ENCODE measurements at places on chromosomes 6 and 20. TPM values are rescaled to one million over a fixed set of nuclear protein-coding genes. Genes with fewer than 3 reads are reported as not detected.

OARD1 gene
- polyA plus RNA-seq = 62.2 TPM

ADGB gene
- 0.95 TPM for polyA plus RNA-seq

CGA gene
- not detected for polyA plus RNA-seq

MAK gene
- 2.4 TPM for polyA plus RNA-seq

C20orf202 gene
- 0.41 TPM for polyA plus RNA-seq

DNA sequence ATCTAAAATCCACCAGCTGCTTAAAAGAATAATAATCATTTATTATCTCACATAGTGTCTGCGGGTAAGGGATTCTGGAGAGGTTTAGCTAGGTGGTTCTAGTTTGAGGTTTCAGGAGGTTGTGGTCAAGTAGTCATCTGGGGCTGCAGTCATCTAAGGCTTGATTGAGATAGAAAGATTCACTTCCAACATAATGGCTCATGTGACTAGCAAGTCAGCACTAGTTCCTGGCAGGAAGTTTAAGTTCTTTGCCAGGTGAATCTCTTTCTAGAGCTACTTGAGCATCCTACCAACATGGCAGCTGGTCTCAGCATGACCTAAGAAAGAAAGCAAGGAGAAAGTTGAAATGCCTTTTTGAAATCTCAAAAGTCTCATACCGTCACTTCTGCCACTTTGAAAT is 128.8 kb downstream of the EDN1 start:
- no peak for DNase-seq

GRCh38 chr6:153167061-153167891 is 36.2 kb upstream of the RGS17 start:
- no peak for DNase-seq

- DNase-seq = peak; percentile 87
These were observed at the start of gene ENPP5 for GRCh38 chr6:46170357-46171289. Gene ENPP5, minus strand, starts transcription at chr6:46170980. Its CDS starts 2,718 bp downstream, at chr6:46168262.

DNA sequence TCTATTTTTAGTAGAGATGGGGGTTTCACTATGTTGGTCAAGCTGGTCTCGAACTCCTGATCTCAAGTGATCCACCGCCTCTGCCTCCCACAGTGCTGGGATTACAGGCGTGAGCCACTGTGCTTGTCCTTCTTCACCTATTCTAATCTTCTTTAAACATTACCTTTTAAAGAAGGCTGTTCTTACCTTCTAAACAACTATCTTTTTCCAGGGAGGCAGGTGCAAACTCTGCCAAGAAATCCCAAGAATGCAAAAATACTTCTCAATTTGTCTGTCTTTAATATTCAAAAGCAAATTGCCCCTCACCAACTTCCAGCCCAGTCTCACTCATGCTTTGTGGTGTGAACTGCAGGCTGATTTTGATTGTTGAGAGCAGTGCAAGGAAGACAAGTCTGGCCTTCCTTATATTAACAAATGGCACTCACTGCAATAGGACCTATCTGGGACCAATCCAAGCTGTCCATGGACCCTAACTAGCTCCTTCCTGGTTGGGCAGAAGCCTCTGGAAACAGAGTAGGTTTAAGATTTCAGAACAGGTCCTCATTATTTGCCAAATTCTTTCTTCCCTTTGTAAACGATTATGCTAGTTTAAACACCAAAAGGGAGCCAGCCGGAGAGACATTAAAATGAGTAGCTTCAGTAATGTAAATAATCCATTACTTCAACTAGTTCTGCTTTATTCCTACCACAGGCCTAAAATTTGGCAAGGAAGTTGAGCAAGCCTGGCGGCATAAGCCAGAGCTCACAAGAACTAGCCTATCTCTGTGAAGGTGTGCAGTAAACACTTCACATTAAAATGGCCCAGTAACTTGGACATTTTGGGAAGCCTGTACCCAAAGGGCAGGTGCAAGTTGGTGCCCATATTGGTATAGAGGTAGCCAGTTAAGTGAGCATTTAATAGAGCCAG is 1.6 kb downstream of the SCAND1 start:
- DNase-seq = no peak

DNA sequence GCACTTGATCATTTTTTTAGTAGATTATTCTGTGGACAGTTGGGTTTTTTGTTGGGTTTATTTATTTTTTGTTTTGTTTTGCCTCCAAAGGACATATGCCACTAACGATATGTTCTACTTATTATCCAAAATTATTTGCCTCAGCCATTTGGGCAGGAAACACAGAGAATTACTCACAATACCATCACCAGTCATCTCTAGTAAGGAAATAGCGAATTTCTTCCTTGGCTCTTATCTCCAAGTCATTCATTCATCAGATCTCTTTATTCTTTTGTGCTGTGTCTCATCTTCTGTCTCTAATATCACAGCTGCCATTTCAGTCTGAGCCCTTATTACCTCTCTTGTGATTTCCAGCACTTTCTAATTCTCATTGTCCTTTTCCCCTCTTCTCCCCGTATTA is 130.4 kb upstream of the SMLR1 start:
- DNase-seq = no peak

DNA sequence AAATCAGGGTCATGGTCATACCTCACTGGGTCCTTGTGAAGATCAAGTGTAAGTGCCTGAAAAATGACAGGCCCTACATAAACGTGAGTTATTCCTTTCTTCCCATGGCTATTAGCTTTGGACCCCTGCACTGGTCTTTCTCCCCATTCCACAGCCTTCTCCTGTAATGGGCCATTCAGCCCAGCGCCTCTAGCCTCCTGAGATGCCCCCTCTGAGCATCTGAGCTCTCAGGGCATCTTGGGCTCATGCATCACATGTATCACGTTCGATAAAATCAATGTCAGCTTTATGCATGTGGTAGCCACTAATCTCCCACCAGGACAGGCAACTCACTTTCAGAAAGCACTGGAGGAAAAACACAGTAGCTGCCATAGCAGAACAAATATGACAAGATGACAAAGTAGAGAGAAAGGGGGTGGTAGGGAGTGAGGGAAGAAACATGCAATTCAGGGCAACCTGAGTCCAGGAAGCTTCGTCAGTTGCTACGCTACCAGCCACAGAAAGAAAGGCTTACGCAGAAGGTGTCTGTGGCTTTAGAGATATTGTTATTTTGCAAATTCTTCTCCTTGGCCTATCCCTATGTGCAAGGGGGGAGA is 498.8 kb downstream of the PTPRT start:
- no peak for DNase-seq

DNA sequence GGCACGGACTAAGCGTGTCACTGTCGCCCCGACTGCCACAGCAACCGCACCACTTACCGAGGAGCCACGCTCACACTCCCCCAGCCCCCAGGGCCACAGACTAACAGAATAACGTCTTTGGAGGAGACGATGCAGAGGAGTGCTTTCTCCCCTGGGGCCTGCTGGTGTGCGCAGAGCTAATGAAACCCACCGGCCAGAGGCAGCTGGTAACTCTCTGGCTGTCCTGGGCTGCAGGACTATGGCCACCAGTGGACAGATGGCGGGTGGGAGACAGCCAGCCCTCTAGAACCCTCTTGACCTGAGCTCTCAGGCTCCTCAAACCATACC is 228.0 kb downstream of the DLL1 start:
- DNase-seq = no peak

DNA sequence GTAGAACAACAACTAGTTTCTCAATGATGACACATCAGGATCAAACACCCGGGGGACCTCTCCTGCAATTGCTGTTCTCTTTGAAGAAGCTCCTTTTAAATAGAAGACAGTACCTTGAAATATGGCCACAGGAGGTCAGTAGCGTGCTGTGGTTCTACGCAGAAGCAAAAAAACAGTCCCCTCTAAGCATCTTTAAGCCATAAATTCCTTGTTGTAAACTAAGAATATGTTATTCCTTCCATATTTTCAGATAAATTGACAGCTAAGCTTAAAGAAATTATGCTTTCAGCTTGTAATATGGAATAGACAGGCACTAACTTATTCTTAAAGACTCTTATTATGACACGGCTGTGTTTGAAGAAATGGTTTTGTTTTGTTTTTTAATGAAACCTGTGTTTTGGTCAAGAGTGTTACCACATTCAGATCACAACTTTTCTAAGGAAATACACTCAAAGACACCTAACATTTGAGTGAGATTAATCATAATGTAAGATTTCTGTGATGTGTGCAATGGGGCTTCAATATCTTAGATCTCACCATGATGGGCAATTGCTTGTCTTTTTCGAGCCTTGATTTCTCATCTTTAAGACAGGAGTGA is 49.7 kb upstream of the IL20RA start:
- DNase-seq = peak; percentile 58

DNA sequence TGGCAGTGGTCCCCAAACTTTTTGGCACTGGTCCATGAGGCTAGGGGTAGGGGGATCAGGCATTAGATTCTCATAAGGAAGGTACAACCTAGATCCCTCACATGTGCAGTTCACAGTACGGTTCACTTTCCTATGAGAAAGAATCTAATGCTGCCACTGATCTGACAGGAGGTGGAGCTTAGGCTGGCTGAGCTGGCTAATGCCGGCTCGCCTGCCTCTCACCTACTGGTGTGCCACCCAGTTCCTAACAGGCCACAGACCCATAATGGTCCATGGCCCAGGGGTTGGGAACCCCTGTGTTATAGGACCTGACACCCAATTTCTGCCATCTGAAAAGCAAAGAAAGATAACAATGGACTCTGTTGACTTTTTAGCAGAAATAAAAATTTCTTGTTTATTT is 199.6 kb downstream of the GMPR start:
- DNase-seq = no peak

DNA sequence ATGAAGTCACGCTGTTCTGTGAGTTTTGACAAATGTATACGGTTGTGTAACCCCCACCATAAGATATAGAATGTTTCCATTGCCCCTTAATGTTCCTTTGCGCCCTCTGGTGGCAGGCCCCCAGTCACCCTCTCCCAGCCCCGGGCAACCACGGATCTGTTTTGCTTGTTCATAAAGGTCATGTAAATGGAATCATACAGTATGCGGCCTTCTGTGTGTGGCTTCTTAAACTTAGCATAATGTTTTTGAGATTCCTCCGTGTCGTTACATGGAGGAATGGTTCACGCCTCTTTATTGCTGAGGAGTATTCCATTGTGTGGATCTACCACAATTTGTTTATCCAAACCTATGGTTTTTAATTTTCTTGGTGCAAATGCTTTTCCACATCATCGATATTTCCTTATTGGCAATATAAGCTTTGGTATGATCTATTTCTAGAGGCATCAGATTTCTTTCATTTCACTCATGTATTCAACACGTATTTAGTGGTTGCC is 28.4 kb downstream of the LYRM2 start:
- no peak for DNase-seq

DNA sequence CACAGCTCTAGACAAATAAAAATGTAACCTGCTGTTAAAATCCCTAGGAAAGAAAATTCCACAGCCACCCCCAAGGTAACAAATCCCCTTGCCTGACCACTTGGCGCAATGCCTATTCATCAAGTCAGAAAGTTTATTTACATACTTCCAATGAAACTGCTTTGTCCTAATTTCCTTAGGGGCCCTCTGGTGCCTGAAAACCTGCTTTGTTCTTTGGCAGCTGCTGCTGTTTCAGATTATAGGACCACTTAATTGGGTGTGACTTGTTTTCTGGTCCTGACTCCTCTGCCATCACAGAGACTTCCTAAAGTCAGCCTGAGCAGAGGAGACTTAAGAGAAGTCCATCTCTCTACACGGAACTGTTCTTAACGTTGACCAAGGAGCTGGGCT is 323.6 kb downstream of the UBE3D start:
- no peak for DNase-seq

DNA sequence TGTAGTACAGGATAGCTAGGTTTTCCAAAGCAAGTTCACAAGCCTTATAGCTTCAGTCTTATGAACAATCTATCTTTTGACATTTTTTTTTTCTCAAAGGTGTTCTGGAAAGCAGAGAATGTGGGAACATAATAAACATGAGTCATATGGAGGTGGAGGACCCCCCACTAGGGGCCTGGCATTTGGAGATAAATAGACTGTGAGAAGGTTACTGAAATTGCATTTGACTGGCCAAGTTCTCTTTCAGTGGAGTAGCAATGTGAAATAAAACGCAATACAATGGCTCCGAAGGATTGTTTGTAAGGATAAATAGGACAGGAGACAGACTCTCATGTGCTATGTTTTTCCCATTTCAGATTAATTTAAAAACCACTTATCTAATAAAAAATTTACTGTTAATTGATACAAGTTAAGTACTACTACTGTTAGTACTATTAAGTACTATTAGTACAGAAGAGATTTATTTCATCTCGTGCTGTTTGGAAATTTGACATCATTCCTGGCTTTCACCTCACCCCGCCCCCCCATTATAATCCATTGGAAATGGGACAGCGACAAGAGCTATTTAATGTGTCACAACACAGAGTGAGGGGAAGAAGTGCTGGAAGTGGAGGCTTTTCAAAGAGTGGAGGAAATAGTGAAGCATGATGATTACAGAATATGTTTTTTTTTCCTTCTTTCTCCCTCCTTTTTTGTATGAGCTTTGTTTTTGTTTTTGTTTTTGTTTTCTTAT is 122.6 kb upstream of the ID4 start:
- no peak for DNase-seq

DNA sequence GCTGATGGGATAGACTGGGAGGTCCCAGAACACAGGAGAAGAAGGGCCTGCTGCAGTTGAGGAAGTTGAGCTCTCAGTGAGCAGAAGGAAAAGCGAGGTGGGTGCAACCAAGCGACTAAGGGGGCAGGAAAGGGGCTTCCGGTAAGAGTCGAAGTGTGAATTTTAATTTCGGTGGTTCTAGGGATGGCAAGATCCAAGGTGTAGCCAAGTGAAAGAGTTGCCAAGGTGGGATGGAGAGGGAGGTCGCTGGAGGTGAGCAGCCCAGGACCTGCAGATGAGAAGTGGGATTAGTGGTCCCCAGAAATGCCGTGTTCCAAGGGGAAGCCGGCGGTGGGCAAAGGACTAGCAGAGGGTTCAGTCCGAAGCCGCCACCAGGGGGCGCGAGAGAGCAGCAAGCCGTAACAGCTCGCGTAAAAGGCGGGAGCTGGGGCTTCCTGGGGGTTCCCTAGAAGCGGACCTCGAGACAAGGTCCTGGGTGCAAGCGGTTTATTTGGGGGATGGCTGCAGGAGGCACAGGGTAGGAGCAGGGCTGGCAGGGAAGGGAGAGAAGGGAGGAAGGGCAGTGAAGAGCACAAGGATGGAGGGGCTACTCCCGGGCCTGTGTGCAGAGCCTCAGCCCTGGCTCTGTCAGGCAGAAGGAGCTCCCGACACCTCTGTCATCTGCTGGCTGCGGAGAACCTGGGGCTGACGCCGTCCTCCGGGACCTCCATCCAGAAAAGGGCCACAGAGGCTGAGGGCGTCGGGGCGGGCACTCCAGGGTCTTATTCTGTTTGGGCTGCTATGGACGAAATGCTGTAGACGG is 103.6 kb downstream of the PAX1 start:
- no peak for DNase-seq

GRCh38 chr6:132708002-132708401 is 5.9 kb downstream of the VNN1 start:
- DNase-seq = no peak

DNA sequence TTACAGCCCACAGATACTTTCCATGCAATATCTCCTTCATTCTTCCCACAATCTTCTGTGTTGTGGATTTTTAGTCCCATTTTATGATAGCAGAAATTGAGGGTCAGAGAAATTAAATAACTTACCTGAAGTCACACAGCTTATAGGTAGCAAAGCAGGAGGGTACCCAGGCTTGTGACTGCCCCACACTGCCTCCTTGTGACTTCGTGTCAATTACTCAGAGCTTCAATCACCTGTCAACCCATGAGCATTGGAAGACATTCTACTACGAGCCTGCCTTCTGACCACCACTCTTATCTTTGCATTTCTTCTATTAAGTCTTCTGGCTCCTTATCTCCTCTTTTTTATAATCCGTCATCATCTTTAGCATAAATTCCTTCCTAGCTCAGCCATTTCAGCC is 71.6 kb upstream of the NRSN1 start:
- no peak for DNase-seq
